ENCODE measurements at places on chromosomes 6 and 20.

DNA sequence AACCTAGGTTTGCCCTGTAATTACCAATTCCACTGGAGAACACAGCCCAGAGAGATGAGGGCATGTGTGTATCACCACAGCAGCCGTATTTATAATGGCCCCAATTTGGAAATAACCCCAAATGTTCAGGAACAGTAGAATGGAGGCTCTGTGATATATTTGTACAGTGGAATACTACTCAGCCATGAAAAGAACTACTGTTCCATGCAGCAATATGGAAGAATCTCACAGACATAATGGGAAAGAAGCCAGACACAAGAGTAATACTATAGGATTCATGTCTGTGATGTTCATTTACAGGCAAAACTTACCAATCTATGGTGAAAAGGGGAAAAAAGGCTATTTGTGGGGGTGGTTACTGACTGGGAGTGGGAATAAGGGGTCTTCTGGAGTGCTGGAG, 83.7 kb upstream of the TRAF3IP2 start:
- DNase-seq, result no peak

- peak; percentile 68 for DNase-seq
Measured at GRCh38 chr6:168132531-168133167, 53.6 kb upstream of the FRMD1 start.

DNA sequence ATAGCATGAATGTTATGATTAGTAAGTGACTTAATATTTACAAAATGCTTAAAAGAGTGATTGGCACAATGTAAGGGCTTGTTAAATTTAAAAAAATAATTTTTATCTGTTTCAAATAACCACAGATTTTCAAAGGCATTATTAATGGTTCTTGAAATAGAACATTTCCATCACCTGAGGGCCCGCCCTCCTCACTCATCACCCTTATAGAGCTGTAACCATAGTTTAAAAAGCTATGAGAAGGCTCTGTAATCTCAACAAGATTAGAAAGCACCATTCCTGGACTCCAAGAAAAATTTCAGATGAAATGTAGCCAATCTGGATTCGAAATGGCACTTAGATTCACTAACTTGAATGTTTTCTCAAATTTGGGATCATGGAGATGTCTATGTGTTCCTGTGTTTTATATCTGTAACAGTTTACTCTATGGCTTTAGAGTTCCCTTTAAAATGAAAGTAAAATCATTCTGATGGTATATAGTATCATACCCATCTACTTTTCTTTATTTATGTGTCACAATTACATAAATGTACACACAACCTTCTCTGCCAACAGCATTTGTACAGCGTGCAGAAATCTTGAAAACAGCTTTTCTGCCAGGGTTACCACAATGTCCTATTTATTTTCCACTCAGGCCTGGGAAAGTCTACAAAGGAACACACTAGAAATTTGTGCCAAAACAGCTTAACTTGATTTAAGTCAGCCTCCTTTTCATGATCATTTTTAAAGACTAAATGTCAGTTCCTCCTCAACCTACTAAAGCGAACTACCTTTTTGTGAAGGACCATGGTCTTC, 207.7 kb downstream of the TBX18 start:
- DNase-seq, result no peak

- DNase-seq, result no peak
Measured at GRCh38 chr6:921400-921799, 228.5 kb upstream of the EXOC2 start.

DNA sequence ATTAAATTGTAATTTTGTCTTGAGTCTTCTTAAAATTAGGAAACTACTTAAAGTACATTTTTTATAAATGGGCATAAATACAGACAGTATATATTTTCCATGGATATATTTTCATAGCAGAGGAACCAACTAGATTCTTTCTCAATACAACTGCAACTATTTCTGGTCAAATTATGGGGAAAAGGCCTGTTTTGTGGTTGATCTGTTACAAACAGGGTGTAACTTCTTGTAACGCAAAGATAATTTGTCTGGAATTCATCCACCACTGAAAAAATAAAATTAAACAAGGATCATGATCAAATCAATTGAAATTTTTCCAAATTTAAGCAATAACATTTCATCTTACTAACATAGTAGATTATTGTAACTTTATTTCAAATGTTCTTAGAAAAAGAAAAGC, 67.2 kb upstream of the RNF146 start:
- no peak for DNase-seq

GRCh38 chr6:142926494-142927270, 18.3 kb downstream of the HIVEP2 start:
- DNase-seq, result peak; percentile 84

- no peak for DNase-seq
Measured at GRCh38 chr6:80003826-80004172, 650 bp upstream of the TTK start.

GRCh38 chr6:33822575-33823395, 19.0 kb upstream of the MLN start:
- DNase-seq, result peak; percentile 35

DNA sequence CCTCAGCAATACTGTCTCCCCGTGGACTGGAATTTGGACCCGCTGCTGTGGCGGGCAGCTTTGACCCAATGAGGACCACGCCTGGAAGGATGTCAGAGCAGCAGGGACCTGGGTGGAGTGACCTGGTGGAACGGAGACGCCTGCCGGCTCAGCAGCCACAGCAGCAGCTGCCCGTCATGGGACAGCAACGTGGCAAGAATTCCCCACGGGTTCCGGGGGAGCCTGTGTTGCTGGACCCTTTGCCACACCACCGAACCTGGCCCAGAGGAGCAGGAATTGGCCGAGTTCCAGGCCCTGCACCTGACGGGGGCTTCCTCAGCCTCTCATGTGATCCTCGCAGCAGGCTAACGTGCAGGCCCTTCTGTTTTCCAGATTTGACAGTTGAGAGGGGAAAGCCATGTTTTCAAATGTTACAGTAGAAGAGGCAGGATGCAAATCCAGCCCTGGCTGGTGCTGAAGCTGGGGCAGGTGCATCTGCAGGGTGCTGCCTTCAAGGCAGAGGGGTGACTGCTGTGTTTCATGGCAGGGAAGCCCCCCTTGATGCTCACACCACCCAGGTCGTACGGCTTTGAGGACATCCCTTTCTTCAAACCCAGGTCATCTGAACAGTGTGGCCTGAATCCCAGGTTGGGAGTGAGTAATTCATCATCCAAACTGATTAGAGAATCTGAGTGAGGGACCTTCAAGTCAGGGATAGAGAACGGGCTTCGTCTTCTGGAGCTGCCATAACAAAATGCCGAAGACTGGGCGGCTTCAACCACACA, 93.4 kb downstream of the THBS2 start:
- DNase-seq, result no peak

- DNase-seq, result no peak
Measured at GRCh38 chr20:20548527-20549266, 163.7 kb downstream of the RALGAPA2 start.

DNA sequence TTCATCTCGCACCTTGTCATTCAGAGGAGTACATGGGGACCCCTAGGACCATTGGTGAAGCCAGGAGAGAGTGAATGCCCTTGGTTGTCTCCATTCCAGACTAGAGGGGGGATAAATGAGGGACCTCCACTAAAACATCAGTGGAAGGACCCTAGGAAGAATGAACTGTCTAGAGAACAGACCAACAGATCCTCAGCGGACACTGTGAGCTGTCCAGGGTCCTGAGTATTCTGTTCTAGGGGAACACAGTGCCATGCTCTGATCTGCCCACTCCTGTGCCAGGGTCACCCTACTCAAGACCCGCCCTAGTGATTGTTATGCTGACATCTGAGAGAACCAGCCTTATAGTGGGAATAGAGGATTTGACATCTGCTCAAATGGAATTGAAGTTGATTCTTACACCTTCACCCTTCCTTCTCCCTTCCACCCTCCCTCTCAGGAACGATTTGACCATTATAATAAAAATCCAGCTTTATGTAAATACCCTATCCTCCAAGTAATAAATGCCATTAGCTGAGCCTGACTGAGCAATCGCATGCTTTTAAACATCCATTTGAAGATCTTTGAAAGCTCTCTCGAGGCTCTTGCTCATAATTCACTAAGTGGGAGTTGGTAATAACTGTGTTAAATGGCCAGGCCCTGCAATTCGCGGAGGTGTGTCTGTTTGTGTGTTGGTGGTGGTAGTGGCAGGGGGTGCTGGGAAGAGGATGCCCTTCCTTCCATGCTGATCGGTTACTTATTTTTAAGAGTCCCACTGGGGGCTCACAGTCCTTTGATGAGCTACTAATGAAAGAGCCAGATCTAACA, 43.6 kb upstream of the SLC32A1 start:
- peak; percentile 33 for DNase-seq

DNA sequence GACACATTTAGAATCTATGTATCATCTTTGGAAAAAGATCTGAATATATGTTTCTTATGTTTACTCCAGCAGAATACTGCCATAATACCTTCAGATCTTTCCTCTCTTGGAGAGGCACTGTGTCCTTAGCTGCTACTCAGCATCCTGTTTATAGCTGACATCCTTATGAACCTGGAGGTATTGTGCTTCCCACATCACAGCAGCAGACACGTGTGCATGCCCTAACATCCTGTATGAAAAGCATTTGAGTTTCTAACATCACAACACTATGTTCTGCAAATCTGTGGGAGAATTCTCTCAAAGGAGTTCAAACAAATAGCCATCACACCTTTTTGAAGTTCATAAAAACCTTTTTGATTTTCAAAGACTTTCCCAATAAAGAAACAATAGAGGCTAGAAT, 216.0 kb downstream of the GJA1 start:
- DNase-seq, result peak; percentile 17

DNA sequence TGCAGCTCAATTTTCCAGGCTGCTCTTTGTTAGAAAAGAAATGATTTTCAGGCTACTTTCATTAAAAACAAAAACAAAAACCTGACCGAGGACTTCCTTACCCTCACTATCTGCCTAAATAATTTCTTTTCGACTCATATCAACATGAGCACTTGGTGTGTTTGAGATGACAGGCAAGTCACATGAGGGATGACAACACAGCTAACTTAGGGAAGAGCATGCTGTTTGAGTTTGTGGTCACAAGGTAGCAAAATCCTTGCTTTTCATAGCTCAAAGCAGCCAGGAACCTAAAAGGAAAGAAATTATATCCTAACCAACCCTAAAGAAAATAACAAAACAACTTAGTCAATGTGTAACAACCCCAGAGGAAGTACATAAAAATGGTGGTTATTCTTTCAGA, 459.5 kb downstream of the KIF16B start:
- DNase-seq, result no peak

GRCh38 chr6:139308936-139309603, 17.3 kb upstream of the TXLNB start:
- DNase-seq, result peak; percentile 76

DNA sequence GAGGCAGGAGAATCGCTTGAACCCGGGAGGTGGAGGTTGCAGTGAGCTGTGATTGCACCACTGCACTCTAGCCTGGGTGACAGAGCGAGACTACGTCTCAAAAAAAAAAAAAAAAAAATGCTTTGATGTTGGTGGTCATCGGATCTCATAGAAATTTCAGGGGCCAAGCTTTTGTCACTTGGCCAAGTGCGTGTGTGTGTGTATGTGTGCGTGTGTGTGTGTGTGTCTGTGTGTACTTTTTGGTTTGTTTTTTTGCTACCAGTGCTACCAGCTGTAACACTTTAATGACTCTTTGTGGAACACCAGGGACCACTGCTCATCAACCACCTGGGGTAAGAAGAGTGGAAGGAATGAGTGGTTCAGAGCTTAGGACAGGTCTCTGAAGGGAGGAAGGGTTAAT, 49.7 kb downstream of the TRAF3IP2 start:
- DNase-seq, result no peak

GRCh38 chr6:145758113-145758512, 22.8 kb upstream of the EPM2A start:
- no peak for DNase-seq

GRCh38 chr6:163200289-163200688, 214.2 kb upstream of the QKI start:
- no peak for DNase-seq

- no peak for DNase-seq
Measured at GRCh38 chr20:44419131-44419844, 56.4 kb upstream of the TTPAL start.

DNA sequence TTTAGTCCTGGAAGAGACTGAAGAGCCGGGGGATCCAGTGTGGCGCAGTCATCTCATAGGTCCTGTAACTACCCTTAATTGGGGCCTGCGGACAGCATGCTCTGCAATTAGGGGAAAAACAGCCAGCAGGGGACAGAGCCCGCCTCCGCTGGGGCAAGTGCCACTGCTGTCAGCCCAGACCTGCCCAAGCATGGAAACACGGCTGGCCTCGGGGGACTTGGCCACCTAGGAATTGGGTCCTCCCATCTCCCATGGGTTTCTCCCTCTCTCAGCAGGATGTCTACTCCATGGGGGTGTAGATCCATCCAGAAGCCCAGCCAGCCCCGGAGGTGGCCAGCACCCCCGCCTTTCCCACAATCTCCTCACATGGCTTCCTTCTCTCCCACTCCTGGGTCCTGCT, 3.6 kb downstream of the GHRH start:
- DNase-seq, result no peak

DNA sequence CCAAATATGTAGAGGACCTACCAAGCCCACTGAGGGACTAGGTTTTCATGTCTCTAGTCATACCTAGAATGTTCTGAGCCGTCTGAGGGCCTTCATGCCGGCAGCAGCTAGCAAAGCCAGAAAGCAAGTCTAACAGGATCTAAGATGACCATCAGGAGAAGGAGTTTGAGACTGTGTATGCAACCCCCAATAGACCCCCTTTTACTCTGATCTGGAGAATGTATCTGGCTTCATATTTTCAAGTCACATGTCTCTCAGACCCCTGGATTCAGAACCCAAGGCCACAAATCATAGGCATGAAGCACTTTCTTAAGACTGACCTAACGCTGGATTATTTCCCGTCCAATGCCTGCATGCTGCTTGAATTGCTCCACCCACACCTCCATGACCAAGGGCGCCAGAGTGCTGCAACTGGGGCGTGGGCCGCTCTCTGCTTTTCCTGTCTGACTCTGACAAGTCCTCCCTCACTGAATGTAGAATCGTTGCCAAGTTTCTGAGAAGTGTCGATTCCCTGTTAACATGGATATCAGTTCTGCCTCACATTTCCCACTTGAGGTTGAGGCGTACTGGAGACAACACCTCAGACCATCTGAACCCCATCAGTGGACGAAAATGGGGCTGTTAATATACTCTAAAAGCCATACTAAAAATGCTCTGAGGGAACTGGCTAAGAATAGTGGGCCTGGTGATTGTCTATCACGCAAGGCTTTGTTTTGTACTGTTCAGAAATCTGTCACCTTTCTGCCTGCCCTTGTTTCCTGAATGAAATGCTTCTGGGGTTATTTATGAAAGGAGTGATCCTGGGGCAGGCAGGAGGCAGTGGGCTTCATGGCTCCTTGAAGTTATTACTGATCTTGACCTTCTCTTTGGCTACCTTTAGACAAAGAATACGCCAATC, 23.9 kb upstream of the ASXL1 start:
- no peak for DNase-seq

GRCh38 chr6:168417679-168418557, 23.1 kb upstream of the SMOC2 start:
- DNase-seq, result no peak

DNA sequence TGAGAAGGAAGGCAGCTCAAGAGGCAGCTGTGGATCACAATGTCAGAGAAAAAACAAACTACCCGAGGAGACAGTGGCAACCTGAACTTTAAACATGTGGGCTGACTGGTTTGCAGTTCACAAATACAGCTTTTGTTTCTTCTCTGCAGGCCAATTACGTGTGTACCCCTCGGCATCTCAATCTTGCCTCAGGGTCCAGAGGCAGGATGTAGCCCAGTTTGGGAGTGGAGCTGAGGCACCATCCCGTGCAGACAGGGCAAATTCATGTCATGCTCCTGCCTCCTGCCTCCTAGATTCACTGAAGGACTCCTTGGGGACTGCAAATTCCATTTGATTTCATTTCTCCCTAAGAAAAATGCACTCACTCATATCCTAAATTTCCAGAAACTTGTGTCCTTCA, 94.2 kb upstream of the KCNK16 start:
- peak; percentile 1 for DNase-seq

- no peak for DNase-seq
Measured at GRCh38 chr20:43974695-43975094, 60.0 kb downstream of the TOX2 start.

Measured in LHCN-M2 (cell line).